ENCODE measurements at places on chromosomes 6 and 20.

DNA sequence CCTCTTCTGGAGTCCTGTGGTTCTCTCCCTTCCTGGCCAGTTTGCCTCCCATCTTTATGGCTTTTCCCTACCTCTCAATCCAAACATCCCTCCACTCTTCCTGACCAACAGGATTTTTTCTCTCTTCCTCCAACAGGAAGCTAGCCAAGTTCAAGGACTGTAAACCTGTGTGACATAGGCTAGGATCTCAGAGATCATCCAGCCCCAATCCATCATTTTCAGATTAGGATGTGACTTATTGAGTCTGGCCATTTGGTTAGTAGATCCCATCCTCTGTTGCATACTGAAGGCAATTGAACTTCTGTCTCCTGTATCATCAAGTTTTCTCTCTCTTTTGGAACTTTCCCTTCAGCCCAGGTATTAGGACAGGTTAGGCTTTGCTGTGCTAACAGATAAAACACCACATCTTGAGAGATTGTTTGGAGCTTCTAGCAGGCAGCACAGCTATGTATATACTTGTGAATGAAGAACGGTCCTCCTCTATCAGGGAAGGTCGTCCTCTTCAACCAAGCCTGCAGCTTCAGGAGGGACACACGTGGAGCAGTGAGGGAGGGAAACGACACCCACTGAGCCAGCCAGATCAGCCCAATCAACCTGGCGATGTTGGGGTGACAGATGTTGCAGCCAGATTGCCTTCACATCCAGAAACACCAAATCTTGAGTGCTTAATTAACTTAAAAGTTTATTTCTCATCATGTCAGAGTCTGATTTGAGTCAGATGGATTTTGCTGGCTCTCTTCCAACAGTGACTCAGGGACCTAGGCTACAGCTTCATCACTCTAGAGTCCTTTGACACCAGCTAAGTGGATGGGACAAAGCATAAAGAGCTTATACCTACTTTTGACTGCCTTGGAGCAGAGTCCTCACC is 106.8 kb downstream of the GJA10 start:
- no peak for DNase-seq

DNA sequence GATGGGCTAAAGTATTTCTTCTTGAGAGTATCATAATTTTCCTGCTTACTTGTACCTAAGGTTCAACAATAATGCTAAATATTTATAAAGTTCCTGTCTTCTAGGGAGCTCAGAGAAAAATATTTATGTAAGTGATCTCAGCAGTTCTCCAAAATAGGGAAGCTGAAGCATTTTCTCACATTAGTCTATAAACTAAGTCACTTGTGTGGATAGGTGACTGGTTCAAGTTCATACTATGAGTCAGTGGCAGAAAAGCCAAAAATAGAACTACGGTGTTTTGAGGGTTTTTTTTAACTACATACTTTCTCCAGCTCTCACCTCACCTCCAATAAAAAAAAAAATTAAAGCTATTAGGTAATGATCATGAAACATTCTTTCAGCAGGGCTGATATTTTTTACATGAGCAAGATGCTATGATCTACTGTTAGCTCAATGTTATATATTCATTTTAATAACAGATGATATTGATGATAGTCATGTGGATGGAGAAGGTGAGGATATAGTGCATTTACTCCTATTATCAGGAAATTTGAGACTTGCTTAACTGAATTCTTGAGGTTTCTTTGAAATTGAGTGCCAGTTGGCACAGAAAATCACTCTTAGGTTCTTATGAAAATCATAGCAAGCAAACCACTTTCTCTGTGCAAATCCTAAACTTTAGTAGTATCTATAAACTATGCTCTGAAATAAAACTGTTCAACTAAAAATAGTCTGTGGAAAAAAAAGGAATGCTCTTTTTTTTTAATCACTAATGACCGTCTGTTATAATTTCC is 4.1 kb upstream of the MOXD1 start:
- no peak for DNase-seq

- no peak for DNase-seq
Measured at GRCh38 chr20:1827974-1828785, 67.0 kb upstream of the SIRPA start.

DNA sequence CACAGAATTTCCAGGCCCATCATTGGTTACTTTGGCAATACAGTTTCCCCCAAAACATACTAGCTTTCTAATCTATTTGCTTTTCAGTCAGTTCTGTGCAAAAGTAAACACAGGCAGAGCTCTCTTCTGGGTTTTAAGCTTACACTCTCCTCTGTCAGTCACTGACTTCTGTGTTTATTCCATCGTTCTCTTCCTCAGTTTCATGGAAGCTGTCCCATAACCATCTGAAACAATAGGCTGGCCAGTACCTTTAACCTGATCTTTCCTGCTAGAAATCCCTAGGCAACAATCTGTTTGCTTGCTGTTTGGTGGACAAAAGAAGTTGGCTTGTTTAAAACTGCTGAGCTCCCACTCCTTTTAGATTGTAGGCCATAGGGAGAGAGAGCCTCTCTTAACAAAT is 431.5 kb downstream of the HACE1 start:
- DNase-seq: no peak

DNA sequence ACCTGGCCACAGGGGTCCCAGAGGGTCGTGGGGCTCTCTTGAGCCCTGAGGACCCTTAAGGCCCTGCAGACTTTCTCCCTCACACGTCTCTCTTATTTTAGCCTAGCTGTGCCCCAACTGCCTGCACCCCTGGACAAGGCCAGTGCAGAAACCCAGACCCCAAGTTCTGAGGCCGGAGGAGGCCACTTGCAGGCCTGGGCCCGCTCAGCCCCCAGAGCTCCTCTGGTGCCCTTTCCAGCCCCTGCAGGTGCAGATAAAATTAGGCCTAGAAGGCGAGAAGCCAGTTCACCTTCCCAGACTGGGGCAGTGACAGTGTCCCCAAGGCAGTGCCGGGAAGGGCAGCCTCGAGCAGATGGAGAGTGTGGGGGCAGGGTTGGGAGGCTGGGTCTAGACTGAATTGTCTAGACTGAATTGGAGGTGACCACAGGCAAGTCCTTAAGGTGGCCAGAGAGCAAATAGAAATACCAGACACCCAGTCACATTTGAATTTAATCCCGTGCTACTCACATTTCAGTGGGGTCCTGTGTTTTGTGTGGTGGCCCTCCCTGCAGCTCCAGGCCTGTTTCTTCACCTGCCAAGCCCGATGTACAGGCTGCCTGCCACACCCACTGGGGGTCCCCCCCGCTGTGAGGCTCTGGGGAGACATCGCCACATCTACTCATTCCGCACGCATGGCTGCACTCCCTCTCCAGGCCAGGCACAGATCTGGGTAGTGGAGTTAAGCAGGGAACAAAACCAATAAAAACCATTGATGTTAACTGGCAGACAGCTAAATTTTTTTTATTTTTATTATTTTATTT is 8.6 kb upstream of the IP6K3 start:
- no peak for DNase-seq

DNA sequence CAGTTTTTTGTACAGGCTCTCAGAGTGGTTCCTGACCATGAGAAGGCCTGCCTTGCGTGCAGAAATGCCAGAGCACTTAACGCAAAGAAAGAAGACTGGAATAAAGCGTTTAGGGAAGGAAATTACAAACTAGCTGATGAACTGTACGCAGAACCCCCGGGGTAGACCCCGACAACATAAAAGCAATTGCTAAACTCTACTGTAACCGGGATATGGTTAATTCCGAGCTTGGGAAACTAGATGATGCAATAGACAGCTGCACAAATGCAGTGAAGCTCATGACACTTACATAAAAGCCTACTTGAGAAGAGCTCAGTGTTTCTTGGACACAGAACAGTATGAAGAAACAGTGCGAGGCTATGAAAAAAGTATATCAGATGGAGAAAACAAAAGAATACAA is 35.7 kb downstream of the CITED2 start:
- no peak for DNase-seq

DNA sequence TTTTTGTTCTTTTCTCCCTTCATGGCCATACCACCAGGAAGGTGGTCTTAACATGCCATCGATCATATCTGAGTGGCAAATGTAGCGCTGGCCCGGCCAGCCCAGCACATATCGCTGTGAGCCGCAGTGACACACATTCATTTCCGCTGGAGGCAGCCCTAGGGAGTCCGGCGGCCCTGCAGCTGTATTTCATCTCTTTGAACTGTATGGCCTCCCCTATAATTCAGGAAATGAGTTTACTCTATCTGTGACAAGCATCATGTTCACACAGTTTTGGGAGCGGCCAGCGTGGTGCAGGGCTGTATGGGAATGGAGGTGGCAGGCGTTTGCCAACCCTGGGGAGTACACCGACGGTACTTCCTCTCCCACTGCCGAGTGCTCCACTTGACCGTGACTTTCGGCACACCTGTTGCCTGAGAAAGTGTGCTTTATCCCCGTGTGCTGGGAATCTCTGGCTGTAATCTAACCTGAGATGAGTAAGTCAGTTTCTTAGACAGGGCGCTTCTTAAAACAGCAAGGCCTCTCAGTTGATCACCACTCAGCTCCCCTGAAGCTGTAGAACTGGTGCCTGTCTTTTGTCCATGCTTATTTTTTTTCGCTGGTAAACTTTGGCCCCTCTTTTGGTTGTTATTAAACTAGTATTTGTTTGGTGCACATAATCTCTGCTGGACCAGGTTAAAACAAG is 257.1 kb upstream of the TAB2 start:
- DNase-seq: peak; percentile 24

DNA sequence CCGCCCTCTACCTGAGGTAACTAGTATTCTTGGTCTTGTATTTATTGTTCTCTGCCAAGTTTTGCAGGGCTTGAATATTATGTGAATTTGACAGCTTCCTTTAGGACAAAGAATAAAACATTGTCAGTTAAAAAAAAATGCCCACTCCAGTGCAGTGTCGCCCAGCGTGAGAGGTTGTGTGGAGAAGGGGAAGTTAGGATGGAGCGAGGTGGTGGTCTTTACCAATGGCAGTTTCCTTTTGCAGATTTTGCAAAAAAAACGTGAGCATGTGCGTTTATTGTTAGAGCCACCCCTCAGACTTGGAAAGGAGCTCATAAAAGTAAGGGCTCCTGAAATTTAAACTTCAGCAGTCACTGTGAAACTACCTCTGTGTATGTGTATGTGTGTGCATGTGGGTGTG is 28.3 kb downstream of the UST start:
- no peak for DNase-seq

GRCh38 chr20:57322476-57322875 is 7.1 kb upstream of the SPO11 start:
- DNase-seq: no peak

DNA sequence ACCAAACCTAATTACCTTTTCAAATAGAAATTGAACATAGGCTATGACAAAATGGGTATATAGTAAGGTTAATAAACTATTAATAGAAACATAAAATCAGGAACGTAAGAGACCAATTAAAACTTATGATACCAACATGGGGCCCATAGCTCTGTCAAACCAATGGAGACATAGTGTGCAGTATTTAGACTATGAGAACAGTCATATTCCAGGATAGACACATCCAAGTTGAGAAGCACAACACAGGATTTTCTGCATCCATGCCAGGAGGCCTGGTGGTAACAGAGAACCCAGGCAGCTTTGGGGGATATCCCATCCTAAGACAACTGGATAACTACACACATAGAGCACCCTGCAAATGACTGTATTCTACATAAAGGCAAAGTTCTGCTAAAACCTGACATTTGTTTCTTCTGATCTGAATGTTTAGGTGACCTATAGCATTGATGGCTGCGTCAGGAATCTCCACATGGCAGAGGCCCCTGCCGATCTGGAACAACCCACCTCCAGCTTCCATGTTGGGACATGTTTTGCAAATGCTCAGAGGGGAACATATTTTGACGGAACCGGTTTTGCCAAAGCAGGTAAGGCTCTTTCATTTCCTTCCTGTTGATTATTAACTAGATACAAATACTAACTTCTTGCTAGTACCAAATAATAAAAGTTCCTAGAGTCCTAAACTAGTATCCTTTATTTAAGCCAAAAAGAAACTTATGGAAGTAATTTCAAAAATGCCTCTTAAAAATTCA is 202.7 kb downstream of the ARHGAP18 start:
- DNase-seq: no peak

DNA sequence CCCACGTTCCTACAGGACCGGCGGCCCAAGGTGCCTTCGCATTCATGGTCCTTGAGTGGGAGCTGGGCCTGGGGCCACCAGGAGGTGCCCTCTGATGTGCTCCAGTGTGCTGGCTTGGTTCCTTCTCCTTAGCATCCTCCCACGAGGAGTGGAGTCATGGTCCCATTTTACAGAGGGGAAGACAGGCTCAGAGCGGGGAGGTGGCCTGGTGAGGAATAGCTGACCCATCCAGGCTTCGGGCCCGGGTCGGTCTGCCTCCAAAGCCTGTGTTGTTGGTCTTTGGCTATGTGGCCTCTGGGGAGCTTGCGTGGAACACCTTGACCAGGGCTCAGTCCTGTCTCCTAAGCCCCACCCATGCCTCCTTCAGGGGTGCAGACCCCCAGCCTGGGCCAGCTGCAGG is 22.8 kb downstream of the RBM38 start:
- no peak for DNase-seq

GRCh38 chr6:69696273-69696672 is 100.5 kb downstream of the LMBRD1 start:
- no peak for DNase-seq

GRCh38 chr20:59939052-59939878 is 840 bp downstream of the PPP1R3D start:
- no peak for DNase-seq

DNA sequence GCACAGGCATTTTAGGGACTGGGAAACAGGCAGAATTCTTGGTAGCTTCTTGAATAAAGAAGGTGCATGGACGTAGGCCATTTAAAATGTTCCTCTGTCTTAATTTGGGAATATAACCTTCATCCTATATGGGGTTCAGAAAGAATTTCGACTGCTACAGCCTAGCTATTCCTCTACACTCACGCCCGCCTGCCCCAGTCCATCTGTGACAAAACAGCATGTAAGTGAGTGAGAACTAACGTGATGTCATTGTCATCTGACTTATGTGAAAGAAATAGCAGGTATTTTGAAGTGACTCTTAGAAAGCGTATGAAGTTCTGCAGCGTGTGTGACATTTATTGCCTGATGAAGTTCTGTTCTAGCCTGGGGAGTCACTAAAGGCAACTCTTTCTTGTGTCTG is 52.2 kb upstream of the SLC22A1 start:
- no peak for DNase-seq

DNA sequence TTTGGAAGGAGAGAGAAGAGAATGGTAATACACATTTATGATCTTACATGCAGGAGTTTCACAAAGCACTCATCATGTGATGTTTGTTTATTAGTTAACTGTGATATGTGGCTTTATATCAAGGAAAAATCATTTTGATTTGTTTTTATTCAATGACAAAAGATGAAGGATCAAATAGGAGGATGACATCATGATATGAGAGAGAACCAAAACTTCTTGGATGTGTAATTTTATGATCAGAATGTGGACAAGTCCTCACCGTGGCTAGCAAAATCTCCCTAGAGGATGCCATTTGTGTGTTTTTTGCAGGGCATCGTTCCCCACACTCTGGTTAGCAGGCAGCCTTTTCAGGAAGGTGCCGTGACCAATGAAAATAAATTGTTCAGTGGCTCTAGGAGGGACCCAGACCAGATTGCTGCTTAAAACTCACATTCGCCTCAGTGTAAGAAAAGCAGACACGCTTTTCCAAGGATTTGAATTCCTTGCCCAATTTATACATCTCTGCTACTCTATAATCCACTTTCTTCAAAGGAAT is 552.7 kb downstream of the NKAIN2 start:
- DNase-seq: no peak

All from stimulated activated CD4-positive, alpha-beta T cell treated with anti-CD3 and anti-CD28 coated beads, Interleukin-1b, Interleukin-23, amount 100 ng/mL, for 4 hours (primary cell).